Activated naive CD8-positive, alpha-beta T cell treated with anti-CD3 and anti-CD28 coated beads, Interleukin-2, amount 50 U/mL, for 16 hours (primary cell): ENCODE measurements at places on chromosomes 5 and 9.

- DNase-seq: no peak
Observed at GRCh38 chr5:99037668-99038067, 108.9 kb upstream of the CHD1 start.

GRCh38 chr5:147169901-147170300, 64.9 kb upstream of the STK32A start:
- no peak for DNase-seq

DNA sequence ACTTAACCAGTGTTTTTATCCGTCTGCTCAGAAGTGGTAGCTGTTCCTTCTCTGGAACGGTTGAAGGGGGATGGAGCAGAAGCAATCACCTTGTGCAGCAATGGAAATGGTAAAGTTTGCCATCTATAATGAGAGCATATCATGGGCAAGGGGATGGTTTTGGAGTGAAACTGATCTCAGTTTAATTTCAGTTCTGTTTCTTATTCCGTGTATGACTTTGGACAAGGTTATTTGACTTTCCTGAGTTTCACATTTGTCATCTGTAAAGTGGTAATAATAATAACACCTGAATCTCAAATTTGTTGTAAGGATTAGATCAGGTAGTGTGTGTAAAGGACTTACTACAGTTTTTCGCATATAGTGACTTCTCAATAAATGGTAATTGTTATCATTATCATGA, 106.1 kb downstream of the PCSK1 start:
- no peak for DNase-seq

DNA sequence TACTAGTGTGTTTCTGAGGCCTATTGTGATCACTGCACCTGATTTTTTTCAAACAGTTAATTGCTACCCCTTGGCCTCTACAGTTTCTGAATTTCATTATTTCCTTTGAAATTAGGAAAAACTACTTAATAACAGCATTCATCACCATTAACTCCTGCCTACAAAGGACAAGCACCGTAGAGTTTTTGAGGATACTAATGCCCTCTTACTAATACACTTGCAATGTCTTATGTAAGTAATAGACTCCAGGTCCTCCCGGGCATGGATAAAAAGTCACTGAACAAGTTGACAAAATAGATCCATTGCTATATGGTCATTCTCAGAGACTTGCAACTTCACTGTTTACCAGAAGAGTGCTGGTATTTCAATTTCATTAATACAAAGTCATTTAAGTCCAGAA, 1172.5 kb downstream of the CDH12 start:
- no peak for DNase-seq

DNA sequence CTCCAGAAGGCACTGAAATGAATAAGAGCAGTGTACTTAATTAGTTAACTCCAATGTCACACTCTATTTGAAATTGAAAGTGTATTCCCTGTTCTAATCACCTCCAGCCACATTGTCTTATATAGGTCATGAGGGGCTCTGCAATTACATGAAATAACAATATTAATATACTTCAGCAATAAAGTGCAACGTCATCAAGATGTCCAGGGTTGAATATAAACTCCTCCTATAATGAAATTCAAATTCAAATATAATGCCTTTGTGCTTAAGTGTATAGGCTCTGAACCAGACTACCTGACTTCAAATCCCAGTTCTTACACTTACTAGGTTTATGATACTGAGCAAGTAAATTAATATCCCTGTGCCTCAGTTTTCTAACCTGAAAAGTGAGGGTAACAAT, 195.6 kb upstream of the SMC2 start:
- no peak for DNase-seq

GRCh38 chr5:169494383-169494935, 89.1 kb upstream of the SPDL1 start:
- no peak for DNase-seq

GRCh38 chr5:154868702-154869101, 10.3 kb downstream of the CNOT8 start:
- DNase-seq: no peak

DNA sequence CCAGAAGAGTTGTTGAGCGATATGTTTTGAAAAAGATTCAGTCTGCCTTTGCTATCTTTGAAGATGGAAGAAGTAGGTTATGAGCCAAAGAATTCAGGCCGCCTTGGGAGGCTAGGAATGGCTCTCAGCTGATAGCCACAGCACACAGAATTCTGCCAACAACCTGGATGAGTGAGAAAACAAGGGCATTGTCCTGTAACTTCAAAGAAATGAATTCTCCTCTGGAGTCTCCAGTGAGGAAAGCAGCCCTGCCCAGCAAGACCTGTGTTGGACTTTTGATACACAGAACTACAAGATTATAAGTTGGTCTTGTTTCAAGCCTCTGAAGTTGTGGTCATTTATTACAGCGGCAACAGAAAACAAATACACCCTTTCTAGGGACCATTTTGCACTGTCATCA, 509.9 kb upstream of the ZNF608 start:
- no peak for DNase-seq

DNA sequence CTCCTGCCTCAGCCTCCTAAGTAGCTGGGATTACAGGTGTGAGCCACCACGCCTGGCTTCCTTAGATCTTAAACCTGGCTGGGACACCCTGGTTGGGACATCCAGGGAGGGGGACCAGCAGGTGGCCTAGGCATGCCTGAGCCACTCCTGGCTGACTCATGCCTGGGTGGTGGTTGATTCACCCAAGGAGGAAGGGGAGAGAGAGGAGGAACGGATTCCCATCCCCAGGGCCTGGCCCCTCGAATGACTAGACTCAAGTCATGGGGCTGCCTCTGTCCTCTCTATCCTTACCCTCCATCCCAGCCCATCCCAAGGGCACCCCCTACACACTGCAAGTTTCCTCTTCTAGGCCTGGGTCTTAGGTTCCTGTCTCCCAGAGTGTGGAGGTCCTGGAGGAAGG, 12.7 kb downstream of the EEIG1 start:
- DNase-seq: no peak

GRCh38 chr5:171162165-171162564, 146.9 kb upstream of the TLX3 start:
- no peak for DNase-seq

DNA sequence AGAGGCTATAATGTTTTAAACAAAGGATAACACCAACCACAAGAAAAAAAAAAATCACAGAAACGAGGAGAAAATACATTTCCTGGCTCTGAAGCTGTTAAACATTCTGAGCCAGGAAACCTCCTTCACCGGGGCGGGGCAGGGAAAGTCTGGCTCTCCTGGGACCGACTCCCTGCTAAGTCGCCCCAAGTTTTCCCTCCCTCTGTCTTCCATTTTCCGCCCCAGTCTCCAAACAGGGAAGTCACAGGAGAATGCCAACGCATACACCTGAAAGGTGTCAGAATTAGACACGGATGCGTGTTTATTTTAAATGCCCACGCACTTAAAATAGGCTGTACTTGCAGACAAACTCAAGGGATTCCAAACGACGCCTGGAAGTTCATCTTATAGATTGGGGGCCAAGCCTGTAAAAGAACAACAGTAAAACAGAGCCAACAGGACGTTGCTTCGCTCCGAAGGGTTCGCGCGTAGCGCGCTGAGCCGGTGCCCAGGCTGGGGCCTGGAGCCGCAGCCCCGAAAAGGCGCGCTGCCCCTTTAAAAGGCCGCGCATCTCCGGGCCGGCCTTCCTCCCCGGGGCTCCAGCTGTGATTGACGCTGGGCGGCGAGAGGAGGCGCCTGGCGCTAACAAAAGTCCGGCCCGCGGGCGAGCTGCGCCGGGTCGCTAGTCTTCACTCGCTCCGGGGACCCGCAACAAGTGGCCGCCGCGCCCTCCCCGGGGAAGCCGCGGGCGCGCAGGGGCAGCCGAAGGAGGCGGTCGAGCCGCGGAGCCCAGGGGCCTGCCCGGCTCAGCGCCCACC, at the start of gene FBXL7:
FBXL7 (plus strand) TSS at position 653 of the 797 bp plus-strand sequence.
- no peak for DNase-seq

DNA sequence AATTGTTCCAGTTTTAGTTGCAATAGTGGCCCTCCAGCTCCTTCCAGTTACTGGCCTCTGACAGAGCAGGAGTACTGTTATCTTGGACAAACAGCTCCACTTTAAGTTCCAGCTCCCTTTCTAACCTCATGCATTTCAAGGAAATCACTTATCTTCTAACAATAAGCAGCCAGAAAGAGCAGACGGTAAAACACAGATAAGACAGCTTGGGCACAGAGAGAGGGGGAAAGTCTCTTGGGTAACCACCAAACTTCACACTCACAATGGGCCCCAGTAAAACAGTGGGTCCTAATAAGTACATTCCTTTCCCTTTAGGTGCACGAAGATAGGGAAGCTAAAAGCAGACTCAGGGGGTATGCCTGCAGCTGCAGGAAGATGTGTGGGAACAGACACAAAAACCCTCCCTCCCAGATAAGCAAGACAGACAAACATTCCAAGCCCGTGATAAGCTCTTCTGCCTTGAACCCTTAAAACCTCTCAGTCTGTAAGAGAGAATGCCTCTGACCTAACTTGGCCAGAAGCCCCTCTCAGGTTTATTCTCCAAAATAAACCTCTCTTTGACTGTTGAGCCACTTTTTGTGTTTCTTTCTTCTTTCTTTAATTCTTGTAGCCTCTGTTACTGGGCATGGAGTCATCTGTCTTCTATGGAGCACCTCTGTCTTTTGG, 30.8 kb downstream of the OR1J1 start:
- no peak for DNase-seq

DNA sequence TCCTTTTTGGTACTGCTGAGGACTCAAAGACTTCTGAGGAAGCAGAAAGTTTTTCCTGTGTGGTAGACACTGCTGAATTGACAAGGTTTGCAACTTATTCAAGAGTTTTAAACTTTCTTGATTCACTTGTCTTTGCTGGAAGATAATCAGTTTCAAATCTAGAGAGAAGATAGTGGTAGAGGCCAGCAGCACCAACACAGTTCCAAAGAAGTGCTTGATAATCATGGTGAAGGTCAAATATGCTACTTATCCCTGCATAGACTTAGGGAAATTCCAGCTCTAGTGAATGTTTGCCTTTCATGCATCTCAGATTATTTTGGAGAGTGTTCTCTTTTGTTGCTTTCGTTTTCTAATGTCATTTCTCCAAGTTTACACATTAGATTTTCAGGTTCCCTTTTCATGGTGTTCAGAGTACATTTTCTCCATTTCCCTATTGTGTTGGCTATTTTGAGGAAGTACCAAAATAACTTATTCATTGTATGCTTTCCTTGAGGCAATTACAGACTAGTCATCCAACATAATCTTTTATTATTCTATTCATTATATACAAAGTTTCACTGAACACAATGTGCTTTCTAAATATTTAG, 550 bp downstream of the IFNE start:
- DNase-seq: no peak

DNA sequence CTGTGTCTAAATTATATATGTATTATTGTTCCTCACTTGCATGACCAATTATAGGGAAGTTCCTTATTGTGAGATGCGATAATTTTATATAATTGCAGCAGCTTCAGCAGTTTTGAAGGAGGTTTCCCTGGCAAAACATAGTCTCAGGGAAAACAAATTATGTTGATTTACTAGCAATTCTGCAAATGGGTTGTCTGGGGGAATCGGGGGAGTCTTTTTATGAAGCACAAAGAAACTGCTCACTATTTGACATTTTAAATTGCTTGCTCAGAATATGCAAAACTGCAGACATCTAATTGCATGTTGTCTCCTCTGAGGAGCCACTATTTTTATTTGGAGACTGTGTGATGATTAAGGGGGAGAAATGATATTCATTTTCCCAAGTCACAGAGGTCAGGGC, 361.6 kb downstream of the YTHDC2 start:
- DNase-seq: no peak

GRCh38 chr5:120464627-120465435, 731 bp downstream of the PRR16 start:
- DNase-seq: no peak

GRCh38 chr5:129631961-129632360, 115.9 kb upstream of the MINAR2 start:
- DNase-seq: no peak

GRCh38 chr5:1553539-1554409, 30.0 kb upstream of the LPCAT1 start:
- DNase-seq: no peak

- no peak for DNase-seq
Observed at GRCh38 chr5:83472213-83472507, 616 bp downstream of the VCAN start.

DNA sequence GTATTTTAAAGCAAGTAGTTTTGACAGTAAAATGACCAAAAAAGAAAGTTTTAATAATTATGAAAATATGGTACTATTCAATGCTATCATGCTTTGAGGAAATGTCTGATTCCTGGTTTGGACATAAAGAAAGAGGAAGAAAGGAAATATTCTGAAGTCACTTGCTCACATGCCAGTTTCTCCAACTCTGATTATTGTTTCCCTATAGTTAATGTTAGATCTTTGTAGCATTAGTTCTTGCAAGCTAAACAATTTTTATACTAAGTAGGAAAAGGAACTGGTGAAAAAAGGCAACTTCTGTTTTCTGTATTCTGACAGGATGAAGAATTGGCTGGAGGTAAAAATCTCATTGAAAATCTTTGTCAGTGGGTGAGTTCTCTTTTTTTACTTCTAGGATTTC, 119.5 kb downstream of the YTHDC2 start:
- no peak for DNase-seq

DNA sequence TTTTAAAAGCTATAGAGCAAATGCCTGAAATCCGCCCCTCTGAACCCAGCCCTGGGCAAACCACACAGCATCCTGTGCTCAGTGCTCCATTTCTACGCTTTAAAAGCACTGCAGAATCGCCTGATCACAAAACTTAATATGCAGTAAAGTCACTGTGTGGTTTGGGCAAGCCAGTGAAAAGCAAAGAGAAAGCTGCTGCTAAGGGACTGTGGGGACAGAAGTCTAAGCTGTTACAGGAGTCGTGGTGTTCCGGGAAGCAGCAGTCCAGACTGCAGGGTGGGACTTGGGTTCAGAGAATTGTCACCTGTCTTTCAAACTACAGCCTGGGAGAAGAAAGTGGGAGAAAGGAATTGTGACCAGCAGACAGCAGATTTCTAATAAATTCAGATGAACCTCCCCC, 8.2 kb downstream of the RAPGEF1 start:
- DNase-seq: no peak

- no peak for DNase-seq
Observed at GRCh38 chr5:17619354-17619753, 9.2 kb downstream of the TAF11L12 start.

DNA sequence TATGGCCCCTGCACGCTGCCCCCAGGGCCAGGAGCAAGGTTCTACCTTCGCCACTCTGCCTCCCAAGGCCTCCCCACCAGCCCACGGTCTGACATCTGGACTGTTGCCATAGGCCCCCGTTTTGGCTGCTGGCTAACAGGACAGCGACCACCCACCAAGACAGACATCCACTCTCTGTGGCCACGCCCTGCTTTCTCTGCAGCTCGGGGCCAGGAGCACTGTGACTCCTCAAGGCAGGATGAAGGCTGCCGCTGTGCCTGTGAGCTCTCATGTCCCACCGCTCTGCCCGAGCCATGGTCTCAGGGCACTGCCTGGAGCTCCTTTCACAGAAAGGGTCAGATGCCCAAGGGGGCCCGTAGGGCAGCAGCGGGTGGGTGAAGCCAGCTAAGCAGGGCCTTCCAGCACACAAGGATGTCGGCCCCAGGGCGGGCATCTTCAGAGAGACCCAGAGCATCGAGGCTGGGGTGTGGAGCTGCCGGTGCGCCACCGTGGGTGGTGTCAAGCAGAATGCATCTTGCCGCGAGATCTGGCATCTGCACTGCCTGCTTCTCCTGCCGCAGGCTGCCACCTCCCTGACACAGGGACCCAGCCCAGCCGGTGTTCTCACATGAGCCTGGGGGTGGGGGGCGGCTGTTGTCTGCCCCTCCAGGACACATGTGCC, 92.2 kb upstream of the ADAMTS2 start:
- DNase-seq: no peak

GRCh38 chr9:101626295-101626694, 31.5 kb upstream of the PPP3R2 start:
- no peak for DNase-seq
